Anterior cingulate cortex (tissue), 58 donors: ENCODE measurements at places on chromosomes 1 and 21.

- no peak for DNase-seq
Observed at GRCh38 chr21:37101384-37101783, 28.3 kb downstream of the TTC3 start.

DNA sequence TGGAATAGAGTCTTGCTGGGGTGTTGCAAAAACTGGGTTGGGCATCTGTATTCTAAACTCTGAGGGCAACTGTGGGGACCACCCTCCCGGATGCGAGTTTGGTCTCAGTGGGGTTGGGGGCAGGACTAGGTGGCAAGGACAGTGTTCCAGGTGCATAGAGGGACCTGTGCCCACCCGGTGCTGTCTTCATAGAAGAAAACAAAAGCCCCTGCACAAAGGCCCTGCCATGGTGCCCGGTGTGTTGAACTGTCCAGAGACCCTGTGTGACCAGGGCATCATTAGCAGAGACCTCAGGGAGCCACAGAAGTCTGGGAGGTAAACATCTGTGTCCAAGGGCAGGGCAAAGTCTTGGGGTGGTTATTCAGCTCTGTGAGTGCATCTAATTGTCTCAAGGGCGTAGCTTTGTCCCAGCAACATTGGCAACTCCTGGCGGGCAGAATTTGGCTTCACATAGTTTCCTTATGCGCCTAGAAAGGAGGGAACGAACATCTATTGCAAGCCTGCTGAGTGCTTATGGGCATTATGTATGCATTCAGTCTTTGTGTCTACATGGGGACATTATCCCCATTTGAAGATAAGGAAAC lies 72.2 kb upstream of the IFFO2 start:
- DNase-seq, result no peak

GRCh38 chr1:157156058-157156541 lies 17.9 kb upstream of the ETV3 start:
- peak; percentile 17 for DNase-seq

DNA sequence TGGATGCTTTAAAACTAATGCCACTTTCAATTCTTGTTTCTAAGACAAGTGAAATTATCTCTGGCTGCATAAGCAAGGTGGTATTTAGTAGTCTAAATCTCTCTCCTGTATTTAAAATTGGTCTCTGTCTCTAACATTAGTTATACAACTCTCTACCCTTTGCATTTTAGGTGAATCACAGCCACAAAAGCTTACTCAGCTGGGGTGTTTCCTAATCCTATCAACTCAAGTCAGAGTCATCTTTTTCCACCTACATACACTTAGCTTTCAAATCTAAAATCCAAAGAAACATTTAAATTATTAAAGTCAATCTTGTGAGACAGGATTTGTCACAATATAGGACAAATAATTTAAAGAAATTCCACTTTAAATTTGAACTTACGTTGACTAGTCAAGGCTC lies 255.1 kb upstream of the CXADR start:
- DNase-seq, result no peak

- DNase-seq, result no peak
Observed at GRCh38 chr1:69256036-69256435, 311.7 kb upstream of the LRRC7 start.

DNA sequence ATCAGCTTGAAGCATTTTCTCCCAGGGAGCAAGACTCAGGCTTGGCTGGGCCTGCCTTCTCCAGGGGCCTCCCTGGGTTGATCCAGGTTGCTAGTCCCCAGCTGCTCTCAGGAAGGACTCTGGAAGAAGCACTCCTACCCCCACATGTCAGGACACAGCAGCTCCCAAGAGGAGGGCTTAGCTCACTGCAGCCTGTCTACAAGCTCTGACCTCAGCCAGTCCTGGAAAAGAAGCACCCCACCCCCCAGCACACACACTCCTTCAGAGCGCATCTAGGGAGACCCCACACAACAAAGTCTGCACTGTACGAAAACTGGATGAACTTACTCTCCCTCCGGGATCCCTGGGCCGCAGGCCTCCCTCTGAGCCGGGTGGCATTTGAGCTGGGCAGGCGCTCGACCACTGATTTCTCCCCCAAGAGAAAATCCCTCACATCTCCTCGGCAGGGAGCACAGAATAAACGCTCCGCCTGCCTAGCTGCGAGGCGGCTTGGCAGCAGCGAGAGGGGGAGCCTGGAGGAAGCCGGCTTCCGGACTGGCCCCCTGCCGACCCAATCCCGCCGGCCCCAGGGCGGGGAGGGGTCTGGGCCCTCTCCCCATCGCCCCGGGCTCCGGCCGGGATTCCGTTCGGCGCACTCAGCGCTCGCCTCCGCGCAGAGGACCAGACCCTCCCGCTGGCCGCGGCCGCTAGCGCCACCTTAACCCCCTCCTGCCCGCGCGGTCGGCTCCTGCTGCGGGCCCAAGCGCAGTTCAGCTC lies at the start of gene KCNA2:
TSS of gene KCNA2 (minus strand) at position 458 of the 756 bp plus-strand sequence. CDS start 1,576 bp downstream, outside the sequence.
- peak; percentile 67 for DNase-seq

GRCh38 chr1:195898924-195899323 lies 709.3 kb downstream of the KCNT2 start:
- DNase-seq, result no peak

- DNase-seq, result peak; percentile 48
Observed at GRCh38 chr1:208269338-208269666, 25.1 kb upstream of the PLXNA2 start.

DNA sequence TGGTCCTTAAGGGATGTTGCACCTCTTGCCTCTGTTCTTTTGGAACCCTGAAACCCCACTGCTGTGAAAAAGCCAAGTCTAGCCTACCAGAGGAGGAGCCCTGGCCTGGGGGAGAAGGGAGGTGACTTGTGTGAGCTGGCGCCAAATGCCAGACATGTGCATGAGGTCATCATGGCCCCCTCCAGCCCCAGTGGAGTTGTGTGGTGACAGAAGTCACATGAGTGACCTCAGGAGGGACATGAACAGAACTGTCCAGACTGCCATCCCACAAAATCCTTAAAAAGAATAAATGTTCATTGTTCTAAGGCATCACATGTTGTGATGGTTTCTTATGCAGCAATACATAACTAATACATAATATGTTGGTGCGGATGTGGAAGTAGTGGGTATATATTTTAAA lies 10.8 kb downstream of the HHAT start:
- no peak for DNase-seq

- no peak for DNase-seq
Observed at GRCh38 chr1:39754906-39755504, 16.1 kb downstream of the OXCT2 start.

DNA sequence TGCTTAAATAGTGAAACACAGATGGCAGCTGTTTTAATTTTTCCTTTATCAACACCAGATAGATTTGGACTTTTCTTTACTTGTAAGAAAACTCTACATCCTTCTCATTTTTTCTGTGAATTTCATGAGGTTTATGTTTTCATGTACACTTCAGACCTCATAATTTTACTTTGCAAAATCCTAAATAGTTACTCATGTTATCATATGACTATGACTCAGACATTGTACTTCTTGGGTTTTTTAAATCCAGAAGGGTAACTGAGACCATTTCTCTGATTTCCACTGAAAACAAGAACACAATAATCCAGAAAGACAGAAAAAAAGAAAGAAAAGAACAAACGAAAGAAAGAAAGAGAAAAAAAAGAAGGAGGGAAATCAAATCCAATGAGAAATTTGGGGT lies 1021.6 kb downstream of the NCAM2 start:
- DNase-seq, result no peak

DNA sequence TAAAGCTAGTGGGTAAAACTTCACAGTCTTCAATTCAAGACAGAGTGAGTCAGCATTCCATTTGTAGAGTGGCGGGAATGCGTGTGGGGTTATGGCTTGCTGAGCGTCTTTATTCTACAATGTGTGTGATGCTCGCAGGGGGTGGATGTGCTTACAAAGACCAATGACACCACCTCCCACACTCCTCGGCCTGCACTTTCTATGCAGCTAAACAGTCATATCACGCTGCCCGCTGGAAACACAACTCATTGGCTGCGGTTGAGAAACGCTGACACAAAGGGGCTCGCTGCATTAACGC lies 298.5 kb downstream of the PCP4 start:
- DNase-seq, result no peak

- DNase-seq, result no peak
Observed at GRCh38 chr1:101280942-101281654, 44.3 kb downstream of the S1PR1 start.

GRCh38 chr1:202011994-202012393 lies 1.6 kb downstream of the ELF3 start:
- DNase-seq, result no peak

DNA sequence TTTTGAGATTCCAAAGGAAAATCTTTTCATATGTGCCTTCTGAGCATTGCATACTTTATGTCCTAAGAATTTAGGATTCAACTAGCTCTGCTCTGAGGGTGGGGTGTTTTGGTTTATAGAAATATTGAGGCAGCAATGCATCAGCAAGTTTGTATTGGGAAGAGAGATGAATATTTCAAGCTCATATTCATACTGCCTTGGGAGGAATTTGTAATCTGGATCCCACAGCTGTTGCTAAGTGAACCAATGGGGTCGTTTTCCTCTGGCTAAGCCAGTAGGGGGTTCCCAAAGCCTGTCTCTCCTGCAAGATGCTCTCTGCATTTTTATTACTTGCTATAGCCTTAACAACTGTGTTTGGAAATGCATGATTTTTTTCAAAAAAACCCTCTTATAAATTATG lies 130.6 kb downstream of the SNX7 start:
- DNase-seq, result no peak

DNA sequence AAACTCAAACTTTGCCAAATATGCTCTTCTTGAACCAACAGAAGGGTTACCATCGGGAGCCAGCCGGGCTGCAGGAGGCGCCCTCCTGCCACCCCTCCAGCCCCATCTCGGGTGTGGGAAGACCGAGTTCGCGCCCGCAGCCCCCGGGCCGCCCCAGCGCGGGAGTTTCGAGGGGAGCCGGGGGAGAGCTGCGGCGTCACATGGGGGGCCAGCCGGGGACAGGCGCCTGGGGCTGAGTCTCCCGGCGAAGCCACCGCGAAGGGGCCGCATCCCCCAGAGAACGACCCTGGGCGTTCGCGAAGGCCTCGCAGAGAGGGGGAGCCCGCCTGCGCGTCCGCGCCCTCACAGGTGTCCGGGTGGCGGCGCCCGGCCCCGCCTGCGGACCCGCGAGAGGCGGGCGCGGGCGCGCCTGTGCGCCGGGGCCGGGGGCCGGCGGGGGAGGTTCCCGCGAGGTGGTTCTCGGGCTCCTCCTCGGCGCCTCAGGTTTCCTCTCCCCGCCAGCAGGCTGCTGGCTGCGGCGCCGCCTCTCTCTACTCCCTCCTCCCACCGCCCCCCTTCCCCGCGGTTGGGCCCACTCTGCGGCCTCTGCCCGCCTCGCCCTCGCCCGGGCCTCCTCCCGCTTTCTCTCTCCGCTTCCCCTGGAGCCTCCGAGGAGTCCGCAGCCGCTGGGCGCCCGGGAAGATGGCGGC lies at the start of gene RAVER2:
TSS of gene RAVER2 (plus strand) at position 584 of the 689 bp plus-strand sequence. CDS start at position 682, 98 bp downstream.
- DNase-seq, result peak; percentile 8

GRCh38 chr21:31078796-31079195 lies 40.5 kb upstream of the KRTAP19-8 start:
- no peak for DNase-seq

- DNase-seq, result no peak
Observed at GRCh38 chr1:234271243-234271606, 102.0 kb upstream of the COA6 start.

DNA sequence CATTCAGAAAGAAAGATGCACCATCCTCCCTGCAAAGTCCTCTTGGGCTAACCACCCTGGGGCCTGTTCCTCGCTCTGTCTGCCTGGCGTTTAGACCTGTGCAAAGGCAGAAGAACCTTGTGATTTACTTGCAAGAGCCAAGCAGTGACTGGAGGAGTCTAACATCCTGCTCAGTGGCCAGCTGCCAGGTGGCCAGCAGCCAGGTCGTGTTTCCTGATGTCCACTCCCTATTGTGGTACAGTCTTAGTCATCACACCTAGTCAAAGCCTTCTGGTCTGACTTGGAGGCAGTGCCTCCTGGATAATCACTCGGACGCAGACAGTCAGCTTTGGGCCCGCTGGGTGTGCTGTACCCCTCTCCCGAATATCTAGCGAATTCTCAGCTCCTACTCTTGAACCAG lies 118.1 kb downstream of the PGBD5 start:
- DNase-seq, result no peak

DNA sequence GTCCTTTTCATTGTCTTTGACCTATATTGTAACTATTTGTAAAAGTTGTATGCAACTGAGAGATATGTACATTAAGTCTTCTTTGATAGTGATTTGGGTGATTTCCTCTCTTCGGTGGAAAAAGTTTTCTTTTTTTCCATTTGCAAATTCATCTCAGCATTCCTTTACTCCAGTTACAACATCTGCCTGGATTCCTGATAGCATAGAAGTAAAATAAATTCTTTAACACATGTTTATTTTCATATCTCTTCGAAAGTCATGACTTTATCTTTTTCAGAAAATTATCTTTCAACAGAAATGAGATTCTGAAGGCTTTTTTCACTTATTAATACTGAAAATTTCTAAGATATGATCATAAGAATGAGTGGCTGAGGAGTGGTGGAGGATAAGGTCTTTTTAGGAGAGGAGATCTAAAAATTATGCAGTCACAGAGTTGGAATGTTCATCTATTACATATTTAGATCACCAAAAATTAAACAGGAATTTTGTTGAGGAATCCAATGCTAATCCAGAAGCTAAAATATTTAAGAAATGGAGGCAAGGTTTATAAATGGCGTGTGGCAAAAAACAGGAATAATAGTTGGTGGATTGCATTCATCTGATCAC lies 400.5 kb downstream of the KCNT2 start:
- DNase-seq, result no peak

GRCh38 chr1:64915381-64916274 lies 50.7 kb downstream of the JAK1 start:
- DNase-seq, result no peak

GRCh38 chr1:185816460-185816859 lies 82.3 kb downstream of the HMCN1 start:
- DNase-seq, result no peak

- no peak for DNase-seq
Observed at GRCh38 chr1:23824711-23825075, 536 bp downstream of the HMGCL start.
